CD4-positive, alpha-beta T cell treated with Interferon alpha-2 for 1 hour (primary cell): ENCODE measurements at places on chromosomes 1 and 21.
A peak's percentile ranks its signal among the peaks of the same experiment; 100 is the strongest.

GRCh38 chr1:166814611-166815010 is 24.7 kb upstream of the POGK start:
- no peak for DNase-seq

DNA sequence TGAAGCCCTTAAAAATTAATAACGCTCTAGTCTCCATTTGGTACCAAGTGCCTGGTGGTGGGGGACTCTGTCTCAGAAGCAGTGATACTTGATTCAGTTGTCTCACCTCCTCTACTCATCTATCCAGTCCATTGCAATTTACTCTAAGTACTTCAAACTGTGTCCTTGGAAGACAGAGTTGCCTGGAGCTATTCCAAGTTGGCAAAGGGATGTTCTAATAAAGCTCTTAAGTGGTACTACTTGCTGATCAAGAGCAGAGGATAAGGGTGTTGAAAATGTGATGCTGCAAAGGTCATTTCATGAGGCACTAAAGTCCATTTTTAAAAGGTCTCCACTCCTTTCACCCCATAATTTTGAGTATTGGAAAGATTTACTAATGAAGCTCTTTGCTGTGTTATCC is 142.2 kb downstream of the NFIA start:
- DNase-seq, result no peak

GRCh38 chr1:77271852-77272580 is 9.8 kb upstream of the AK5 start:
- no peak for DNase-seq

DNA sequence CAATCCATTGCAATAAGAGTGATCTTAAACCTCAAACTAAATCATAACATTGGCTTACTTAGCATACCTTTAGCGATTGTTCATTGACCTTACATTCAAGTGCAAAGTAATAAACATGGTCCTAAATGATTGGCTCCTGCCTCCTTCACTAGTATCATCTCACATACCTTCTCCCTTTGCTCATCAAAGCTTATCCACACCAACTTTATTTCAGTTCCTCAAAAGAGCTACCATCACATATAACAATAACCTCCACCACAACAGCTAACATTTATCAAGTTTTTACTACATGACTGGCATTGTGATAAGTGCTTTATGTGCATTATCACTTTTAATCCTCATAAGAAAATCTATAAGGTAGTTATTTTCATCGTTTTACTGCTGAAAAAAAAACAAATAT is 198.8 kb downstream of the COL24A1 start:
- DNase-seq, result no peak

DNA sequence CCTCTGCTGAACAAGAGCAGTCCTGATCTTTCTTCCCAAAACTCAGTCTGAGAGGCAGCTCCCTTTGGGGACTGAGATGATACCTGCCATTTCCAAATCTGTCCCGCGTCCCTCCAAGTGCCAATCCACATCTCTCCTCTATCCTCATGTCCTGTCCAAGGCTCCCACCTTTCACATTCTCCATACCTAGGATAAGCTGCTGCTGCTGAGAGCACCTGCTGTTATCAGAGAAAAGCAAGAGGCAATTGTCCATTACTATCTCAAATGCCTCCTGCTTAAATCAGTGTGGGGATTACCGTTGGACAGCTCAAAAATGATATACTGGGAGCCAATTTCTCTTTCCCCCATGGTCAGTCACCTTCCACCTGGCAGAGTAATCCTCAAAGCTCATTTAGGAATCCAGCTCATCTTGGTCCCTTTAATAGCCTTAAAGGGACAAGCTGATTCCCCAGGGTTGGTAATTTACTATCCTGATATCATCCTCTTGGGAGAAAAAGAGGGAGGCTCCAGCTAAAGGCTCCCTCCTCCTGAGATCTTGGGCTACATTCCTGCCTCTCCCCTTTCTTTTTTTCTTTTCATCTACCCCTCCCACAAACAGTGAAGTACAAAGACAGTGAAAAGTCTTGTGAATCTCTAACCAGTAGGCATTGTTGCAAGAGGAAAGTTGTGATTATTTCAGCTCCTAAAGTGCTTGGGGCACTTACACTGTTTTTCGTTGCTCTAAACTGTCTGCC is 278.1 kb upstream of the CAMK1G start:
- DNase-seq, result no peak

- DNase-seq, result no peak
These were observed 258.2 kb upstream of the C1orf105 start for GRCh38 chr1:172162236-172162635.

DNA sequence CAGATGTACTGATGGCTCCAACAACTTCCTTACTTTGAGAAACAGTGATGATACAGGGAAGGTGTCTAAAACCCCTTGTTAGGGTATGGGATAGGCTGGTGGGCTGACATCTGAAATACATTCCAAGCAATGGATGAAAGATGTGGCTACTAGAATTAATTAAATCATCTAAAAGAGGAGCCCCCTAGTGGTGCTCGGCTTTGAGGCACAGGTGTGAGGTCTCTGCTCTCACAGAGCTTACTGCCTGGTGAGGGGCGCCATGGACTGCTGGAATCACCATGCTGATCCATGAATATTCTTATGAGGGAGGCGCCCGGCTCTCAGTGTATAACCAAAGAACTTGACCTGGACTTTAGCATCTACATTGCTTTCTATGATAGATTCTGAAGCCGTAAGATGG is 48.5 kb downstream of the GNG4 start:
- no peak for DNase-seq

GRCh38 chr1:202275061-202275770 is 66.5 kb downstream of the UBE2T start:
- no peak for DNase-seq

- DNase-seq, result peak; percentile 38
These were observed 6.8 kb upstream of the ACKR1 start for GRCh38 chr1:159197561-159198557.

- no peak for DNase-seq
These were observed 72.2 kb downstream of the DDX20 start for GRCh38 chr1:111827946-111828345.

DNA sequence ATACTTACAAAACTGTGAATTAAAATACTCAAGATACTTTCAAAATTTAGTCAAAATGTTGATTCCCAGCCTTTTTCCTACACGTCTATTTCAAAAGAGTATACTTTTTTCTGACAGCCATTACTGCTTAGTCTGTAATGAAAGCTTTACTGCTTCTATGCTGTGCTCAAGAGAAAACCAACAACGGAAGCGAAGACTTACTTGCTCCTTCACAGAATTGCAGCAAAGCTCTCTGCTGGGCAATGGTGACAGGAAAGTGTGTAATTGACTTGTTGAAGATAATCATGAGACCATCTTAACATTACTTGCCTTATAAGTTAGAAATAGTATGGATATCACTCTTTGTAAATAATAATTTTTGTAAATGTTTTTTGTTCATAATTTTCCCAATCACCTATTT is 1.7 kb upstream of the DYNLT5 start:
- no peak for DNase-seq

- DNase-seq, result no peak
These were observed 13.1 kb downstream of the ZMYM4 start for GRCh38 chr1:35281565-35281964.

GRCh38 chr1:226597616-226598454 is 49.3 kb downstream of the STUM start:
- DNase-seq, result no peak

DNA sequence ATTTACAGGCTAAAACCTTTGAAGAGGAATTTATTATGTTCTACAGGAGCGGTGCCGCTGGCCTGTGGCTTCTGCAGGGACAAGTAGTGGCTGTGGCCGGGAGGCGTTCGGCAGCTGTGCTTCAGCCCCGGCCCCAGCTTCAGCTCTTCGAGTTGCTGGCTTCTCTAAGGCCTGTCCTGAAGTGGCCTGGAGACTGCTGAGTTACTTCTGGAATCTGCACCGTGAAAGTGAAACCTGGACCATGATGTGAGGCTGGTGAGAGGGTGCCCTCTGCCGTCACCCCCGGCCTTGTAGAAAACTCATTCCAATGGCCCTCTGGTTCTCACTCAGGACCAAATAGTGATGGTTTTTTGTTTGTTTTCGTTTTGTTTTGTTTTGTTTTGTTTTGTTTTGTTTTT is 48.1 kb downstream of the PRKCZ start:
- no peak for DNase-seq

DNA sequence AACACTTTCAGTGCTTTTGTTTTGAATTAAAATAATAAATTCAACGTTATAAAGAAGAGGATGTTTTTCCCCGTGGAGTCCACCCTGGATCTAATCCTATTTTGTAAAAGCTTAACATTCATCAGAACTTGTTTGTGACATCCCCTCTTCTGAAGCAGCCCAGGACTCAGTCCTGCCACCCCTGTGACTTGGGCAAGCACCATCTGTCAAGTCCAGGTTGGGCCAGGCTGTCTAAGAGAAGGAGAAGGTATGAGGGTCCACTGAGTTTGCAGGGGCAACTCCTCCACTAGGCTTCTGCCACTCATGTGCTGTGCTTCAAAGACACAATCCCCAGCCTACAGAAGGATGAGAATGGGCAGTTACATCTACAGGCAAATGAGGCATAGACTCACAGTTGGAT is 59.7 kb downstream of the MT1HL1 start:
- no peak for DNase-seq

DNA sequence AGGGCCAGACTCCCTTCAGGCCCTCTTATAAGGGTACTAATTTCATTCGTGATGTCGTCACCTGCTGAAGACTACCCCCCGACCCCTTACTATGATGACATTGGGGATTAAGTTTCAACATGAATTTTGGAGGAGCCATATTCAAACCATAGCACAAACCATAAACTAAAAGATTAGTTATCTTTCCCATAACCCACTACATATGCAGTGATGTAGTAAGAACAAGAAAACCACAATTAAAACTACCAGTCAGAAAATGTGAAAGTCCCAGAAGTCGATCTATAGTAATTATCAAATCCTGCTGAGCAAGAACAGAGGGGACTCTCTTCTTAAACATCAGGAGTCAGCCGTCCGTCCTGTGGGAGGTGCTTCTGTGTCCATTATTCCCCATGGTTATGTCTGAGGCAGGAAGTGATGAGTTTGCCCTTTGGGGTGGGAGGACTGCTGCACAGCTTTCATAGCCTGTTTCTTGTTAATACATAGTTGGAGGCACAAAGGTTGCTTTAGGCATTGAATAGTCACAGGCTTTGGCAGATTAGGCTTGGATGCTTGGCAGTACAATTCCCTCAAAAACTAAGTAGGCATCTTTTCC is 35.9 kb upstream of the PTGFRN start:
- no peak for DNase-seq

DNA sequence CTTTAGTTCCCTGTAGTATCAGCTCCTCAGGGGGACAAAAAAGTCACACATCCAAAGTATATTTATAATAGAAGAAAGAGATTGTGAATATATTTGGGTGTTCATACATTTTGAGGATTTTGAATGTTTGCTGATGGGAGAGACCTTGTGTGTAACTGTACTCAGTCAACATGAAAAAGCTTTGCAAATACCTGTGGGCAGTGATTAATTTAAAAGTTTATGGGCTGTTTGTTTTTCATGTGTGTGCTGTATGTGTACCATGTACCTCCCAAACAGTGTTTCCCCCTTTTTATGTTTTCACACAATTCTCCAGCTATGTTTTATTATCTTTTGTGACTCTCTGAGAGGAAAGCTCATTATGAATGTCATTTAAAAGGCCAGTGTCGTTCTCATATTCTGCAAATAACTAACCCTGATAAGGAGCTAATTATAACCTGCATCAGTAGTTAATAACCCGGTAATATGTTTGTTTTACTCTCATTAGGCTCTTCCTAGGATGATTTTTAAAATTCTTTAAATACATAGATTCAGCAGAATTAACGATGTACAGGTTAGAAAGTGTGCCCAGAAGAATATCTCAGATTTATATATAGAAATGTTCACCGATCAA is 271.5 kb downstream of the NFIA start:
- no peak for DNase-seq

DNA sequence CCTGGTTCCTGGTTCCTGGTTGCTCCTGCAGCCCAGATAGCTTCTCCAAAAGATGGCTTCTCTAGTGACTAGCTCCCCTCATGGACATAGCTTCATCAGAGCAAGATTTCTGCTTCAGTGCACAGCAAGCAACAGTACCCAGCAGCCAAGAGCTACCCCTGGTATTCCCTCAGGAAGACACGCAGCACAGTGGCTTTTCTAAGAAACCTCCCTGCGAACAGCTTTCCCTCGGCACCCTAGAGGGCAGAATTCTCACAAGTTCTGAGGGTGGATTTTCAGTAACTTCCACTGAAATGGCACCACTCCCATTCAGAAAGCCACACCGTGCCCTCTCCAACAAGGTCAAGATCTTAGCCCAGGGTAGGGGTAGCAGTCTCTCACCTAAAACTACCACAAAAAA is 128.2 kb downstream of the EIF4G3 start:
- no peak for DNase-seq

GRCh38 chr21:41483415-41483814 is 24.5 kb downstream of the TMPRSS2 start:
- DNase-seq, result no peak

- DNase-seq, result no peak
These were observed 47.9 kb downstream of the NCAM2 start for GRCh38 chr21:21046063-21046462.

DNA sequence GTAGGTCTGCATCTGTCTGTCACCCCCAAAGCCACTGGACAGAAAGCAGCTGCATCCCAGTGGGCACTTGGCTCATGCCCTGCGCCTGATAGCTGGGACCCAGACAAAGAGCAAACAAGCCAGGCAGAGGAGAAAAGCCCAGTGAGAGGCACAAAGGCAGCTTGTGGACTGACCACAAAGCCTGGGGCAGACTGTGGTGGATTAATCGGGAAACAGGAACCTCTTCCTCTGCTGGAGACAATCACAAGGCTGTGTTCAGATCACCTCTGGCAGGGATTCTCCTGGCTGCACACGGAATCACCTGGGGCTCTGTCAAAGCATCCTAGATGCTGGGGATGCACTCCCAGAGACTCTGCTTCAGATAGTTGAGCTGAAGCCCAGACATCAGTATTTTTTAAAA is 15.2 kb upstream of the GJB5 start:
- DNase-seq, result no peak

DNA sequence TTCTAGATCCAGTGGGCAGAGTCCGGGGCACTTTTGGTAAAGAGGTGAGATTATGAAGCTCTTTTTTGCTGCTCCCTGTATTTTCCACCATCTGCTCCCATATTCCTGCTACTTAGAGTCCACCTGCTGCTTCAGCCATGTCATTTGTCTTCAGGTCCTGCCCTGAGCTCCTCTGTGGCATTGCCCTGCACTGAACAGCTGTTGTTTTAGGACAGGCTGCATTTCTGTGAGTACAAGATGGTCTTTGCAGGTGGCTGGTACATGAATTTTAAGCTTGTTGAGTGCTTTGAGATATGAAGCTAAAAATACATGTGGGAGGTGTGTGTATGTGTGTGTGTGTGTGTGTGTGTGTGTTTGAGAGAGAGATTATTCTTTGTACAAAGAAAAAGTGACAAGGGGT is 21.9 kb downstream of the MT1HL1 start:
- no peak for DNase-seq

DNA sequence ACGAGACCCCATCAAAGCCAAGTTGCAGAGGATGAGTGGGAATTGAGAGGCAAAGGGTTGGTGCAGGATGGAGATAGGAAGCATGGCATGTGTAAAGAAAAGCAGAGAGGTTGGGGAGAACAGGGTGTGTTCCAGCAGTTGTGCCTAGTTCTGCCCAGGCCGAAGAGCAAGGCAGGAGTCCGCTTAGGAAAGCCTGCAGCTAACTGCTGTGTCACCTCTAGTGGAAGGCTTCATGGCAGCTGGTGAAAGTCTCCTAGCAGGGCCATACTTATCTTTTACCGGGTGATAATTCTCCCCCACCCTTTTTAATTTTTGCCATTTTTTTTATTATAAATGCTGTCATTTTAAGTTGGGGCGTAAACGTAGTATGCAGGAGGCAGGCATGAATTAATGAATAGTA is 93.6 kb downstream of the NFIA start:
- DNase-seq, result no peak
